ENCODE measurements at places on chromosomes 4 and X. TPM values are rescaled to one million over a fixed set of nuclear protein-coding genes. Genes with fewer than 3 reads are reported as not detected.

GRCh38 chrX:37752936-37753335 lies 26.9 kb upstream of the CYBB start:
- H3K27me3 ChIP-seq, result no peaks in the 10 kb centered on the region
- H3K27ac ChIP-seq, result no peak overlapping the region
- H3K36me3 ChIP-seq, result peaks cover 4% of the 10 kb centered on the region
- H3K4me3 ChIP-seq, result peak overlapping the region; percentile 26
- peaks cover 18% of the 10 kb centered on the region for H3K4me1 ChIP-seq
- no peak for DNase-seq

DNA sequence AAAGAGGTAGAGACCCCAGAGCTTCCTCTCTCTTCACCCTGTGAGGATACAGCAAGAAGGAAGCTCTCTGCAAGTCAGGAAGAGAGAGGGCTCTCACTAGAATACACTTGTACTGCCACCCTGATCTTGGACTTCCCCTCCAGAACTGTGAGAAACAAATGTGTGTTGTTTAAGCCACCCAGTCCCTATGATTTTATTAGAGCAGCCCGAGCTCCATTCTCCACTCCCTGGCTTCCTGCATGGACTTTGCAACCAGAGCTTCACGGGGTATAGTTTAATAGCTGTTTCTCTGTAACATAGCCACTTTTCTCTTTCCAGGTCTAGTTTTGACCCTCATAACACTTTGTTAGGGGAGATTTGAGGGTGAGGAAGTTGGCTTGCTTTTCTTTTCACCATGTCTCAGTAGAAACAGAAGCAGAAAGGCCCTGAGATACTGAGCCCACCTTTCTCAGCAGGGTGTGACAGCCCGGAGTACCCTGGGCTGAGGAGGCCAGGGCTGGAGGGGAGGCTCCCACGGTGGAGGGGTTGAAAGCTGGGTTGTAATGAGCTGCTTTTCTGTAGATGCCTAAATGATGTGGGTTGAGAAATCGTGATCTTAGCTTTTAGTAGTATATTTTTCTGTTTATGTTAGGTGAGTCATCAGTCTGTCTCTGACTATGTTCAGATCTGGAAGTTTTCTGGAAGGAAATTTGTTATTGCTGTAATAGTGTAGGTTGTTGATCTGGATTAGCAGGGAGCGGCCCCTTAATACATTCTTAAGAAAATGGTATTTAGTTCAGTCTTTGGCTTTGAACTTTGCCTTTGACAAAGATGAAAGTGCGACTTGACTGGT lies 118.6 kb downstream of the PTTG2 start:
- H3K4me1 ChIP-seq, result peaks cover 10% of the 10 kb centered on the region
- no peak for DNase-seq
- no peak overlapping the region for H3K4me3 ChIP-seq
- peak overlapping the region; percentile 5 for H3K27ac ChIP-seq

DNA sequence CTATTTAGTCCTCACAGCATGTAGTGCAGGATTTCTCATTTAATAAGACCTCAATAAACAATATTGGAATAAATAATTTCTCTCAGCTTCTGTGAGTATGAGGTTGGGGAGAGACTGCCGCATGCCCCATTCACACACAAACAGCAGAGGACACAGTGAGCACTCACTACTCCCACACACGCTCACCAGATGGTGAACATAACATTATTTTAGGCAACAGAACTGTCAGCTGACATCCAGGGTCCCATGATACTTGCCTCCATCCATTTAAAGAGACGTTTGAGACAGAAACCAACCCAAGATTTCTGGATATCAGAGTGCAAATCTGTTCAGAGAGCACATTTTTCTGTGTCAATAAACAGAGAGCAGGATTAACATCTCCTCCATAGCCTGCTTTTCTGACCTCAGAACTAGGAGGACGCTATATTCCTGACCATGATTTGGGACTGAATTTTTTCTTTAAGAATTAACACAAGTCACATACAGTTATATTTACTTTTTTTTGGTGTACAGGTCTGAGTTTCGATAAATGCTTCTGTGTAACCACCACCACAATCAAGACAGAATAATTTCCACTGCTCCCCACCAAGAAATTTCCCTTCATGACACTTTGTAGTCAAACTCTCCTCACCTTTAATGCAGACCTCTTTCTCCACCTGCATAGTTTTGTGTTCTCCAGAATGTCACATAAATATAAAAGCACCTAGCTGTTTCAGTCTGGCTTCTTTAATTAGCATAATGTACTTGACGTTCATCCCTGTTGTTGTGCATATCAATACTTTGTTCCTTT lies 16.7 kb downstream of the GPRIN3 start:
- peaks cover 93% of the 10 kb centered on the region for H3K4me1 ChIP-seq
- H3K36me3 ChIP-seq, result peaks cover 46% of the 10 kb centered on the region
- peak; percentile 63 for DNase-seq

DNA sequence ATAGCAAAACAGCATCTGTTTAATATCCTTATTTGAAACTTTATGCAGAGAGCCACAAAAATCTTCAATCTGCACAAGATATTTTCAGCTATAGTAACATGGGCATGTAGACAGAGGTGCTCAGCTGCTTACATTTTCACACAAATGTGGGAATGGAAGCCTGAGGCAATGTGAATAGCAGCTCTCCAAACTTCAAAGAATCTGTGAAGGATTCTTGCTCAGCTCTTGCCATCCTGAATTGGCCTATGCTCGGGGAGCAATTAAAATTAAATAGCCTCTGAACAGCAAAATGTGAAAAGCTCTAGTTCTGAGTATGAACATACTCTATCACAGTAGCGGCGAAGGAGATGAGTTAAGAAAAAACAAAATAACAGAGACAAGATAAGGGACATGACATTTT lies 1523.8 kb downstream of the PCDH7 start:
- no peak overlapping the region for H3K27ac ChIP-seq
- no peaks in the 10 kb centered on the region for H3K36me3 ChIP-seq
- no peak for DNase-seq
- H3K4me3 ChIP-seq, result no peak overlapping the region
- H3K4me1 ChIP-seq, result no peaks in the 10 kb centered on the region

DNA sequence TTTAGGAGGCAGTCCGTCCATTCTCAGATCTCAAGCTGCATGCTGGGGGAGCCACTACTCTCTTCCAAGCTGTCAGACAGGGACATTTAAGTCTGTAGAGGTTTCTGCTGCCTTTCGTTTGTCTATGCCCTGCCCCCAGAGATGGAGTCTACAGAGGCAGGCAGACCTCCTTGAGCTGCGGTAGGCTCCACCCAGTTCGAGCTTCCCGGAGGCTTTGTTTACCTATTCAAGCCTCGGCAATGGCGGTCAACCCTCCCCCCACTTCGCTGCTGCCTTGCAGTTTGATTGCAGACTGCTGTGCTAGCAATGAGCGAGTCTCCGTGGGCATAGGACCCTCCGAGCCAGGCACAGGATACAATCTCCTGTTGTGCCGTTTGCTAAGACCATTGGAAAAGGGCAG lies 10.7 kb upstream of the ADH5 start:
- DNase-seq, result no peak
- no peaks in the 10 kb centered on the region for H3K36me3 ChIP-seq
- no peak overlapping the region for H3K27ac ChIP-seq
- H3K4me3 ChIP-seq, result no peak overlapping the region
- peaks cover 1% of the 10 kb centered on the region for H3K4me1 ChIP-seq

DNA sequence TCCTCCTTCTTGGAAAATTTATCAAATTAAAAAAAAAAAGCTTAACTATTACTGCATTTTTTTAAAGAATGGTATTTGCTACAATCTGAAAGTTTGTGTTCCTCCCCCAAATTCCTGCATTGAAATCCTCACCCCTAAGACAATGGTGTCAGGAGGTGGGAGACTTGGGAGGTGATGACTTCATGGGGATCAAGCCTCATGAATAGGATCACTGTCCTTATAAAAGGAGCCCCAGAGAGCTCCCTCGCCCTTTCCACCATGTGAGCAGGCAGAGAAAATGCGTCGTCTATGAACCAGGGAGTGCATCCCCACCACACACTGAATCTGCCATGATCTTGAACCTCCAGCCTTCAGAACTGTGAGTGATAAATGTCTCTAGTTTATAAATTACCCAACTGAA lies 38.0 kb downstream of the DHRSX start:
- no peak for DNase-seq
- no peaks in the 10 kb centered on the region for H3K4me1 ChIP-seq
- no peak overlapping the region for H3K4me3 ChIP-seq

GRCh38 chr4:153241970-153242838 lies 38.0 kb downstream of the TRIM2 start:
- no peak overlapping the region for H3K27ac ChIP-seq
- H3K4me3 ChIP-seq, result no peak overlapping the region
- DNase-seq, result no peak
- H3K27me3 ChIP-seq, result peaks cover 10% of the 10 kb centered on the region
- H3K36me3 ChIP-seq, result no peaks in the 10 kb centered on the region

DNA sequence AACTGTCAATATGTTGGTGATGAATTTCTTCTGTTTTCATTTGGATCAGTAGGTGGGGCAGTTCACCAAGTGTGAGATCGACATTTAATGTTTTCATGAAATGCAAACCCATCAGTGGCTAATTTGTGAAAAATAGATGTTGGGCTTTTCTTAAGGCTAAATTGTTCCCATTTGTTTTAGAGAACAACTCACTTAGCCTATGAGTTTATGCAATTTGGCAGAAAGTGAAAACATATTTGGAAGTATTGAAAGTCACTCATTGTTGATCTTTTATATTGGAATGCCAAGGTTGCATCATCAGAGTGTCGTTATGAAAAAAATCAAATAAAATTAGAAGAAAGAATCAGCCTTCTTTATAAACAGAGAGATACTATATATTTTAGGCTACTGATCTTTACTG lies 132.4 kb downstream of the RPA4 start:
- no peaks in the 10 kb centered on the region for H3K36me3 ChIP-seq
- H3K27me3 ChIP-seq, result no peaks in the 10 kb centered on the region
- H3K27ac ChIP-seq, result no peak overlapping the region
- no peaks in the 10 kb centered on the region for H3K4me1 ChIP-seq

DNA sequence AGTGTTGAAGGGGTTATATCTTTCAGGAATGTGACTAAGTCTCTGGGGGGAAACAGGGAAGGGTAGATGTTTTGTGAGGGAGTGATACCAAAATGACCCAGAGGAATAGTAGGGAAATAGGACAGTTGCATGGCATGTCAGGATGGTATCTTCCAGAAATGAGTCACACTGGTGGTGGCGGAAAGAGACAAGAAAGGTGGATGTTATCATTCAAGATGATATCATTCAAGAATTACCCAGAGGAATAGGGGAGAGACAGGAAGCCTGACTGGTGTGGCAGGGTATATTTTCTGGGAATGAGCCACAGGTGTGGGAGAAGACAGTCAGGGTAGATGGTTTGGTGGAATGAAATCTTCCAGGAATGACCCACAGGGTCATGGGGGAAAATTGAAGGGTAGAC lies 61.1 kb downstream of the MAOA start:
- no peaks in the 10 kb centered on the region for H3K27me3 ChIP-seq
- no peak overlapping the region for H3K27ac ChIP-seq
- H3K4me1 ChIP-seq, result no peaks in the 10 kb centered on the region
- H3K4me3 ChIP-seq, result no peak overlapping the region

DNA sequence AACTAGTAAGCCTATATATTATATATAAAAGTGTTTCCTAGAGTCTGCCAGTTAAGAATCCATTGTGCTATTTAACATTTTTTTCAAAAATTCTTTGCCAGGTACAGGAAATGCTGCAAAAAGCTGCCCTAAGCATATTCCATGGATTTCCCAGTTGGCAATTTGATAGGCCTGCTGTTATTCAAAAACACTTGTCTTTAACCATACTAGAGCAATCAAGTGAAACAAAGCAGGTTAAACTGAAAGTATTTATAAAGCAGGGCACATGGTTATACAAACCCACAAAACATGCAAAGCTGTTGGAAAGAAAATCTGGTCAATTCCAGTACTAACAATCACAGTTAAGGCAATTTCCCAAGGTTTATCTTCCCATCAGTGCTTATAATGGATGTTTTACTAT lies 159.9 kb downstream of the UNC5C start:
- no peak overlapping the region for H3K4me3 ChIP-seq
- no peaks in the 10 kb centered on the region for H3K36me3 ChIP-seq
- DNase-seq, result no peak

- no peak for DNase-seq
- no peak overlapping the region for H3K4me3 ChIP-seq
- H3K36me3 ChIP-seq, result no peaks in the 10 kb centered on the region
- H3K27ac ChIP-seq, result peak overlapping the region; percentile 1
- no peaks in the 10 kb centered on the region for H3K27me3 ChIP-seq
These were observed 83.6 kb upstream of the GUCY1A1 start for GRCh38 chr4:155582971-155583437.

DNA sequence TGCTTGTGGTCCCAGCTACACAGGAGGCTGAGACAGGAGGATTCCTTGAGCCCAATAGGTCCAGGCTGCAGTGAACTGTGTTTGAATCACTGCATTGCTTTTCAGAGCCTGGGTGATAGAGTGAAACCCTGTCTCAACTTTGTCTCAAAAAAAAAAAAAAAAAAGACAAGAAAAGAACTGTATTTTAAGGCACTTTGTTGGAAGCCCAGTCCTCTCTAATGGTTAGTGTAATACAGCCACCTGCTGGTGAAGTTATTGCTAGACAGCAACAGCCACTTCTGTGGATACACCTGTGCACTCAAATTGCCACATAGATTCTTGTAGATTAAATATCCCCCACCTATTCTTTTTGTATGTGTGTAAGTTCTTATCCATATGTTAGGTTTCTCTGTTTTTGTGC lies 10.1 kb upstream of the FGG start:
- peaks cover 13% of the 10 kb centered on the region for H3K27me3 ChIP-seq
- DNase-seq, result no peak
- H3K36me3 ChIP-seq, result no peaks in the 10 kb centered on the region
- no peak overlapping the region for H3K27ac ChIP-seq
- no peak overlapping the region for H3K4me3 ChIP-seq

DNA sequence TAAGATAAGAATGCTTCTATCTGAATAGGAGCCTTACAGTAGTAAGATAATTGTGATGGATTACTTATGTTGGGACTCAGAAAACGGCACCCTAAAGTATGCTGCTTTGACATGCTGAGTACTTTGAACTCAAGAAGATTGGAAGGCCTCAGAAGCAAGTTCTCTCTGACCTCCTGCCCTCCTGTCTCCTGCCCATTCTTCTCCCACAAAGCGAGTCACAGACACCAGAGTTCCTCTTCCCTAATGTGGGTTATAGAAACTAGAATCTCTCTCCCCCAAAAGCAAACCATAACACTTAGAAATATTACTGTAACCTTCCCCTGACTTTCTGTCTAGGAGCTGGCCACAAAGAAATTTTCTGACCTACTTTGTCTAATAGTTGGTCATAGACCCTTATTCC lies 76.5 kb downstream of the DDIT4L start:
- H3K36me3 ChIP-seq, result no peaks in the 10 kb centered on the region
- no peaks in the 10 kb centered on the region for H3K27me3 ChIP-seq
- no peak overlapping the region for H3K27ac ChIP-seq
- H3K4me1 ChIP-seq, result peaks cover 11% of the 10 kb centered on the region
- DNase-seq, result no peak

- no peaks in the 10 kb centered on the region for H3K27me3 ChIP-seq
- H3K4me3 ChIP-seq, result no peak overlapping the region
- DNase-seq, result no peak
These were observed 30.6 kb downstream of the RFC1 start for GRCh38 chr4:39335566-39335965.

XAGE1A gene
- not detected for total RNA-seq

AMBN gene
- total RNA-seq, result not detected

GAGE2A gene
- not detected for total RNA-seq

DCAF4L1 gene
- 0.33 TPM for total RNA-seq

TXK gene
- 24.0 TPM for total RNA-seq

ZNF157 gene
- total RNA-seq, result 0.23 TPM

CCSER1 gene
- total RNA-seq, result 0.16 TPM
